ENCODE measurements at places on chromosomes 2 and 18.
A peak's percentile ranks its signal among the peaks of the same experiment; 100 is the strongest.

- DNase-seq: peak; percentile 70
Measured at GRCh38 chr2:241558532-241559322, at the start of gene BOK. TSS of gene BOK (plus strand) at chr2:241558745. CDS start at chr2:241559484, 739 bp downstream.

GRCh38 chr2:162063281-162063680 lies 10.7 kb downstream of the DPP4 start:
- DNase-seq: no peak

DNA sequence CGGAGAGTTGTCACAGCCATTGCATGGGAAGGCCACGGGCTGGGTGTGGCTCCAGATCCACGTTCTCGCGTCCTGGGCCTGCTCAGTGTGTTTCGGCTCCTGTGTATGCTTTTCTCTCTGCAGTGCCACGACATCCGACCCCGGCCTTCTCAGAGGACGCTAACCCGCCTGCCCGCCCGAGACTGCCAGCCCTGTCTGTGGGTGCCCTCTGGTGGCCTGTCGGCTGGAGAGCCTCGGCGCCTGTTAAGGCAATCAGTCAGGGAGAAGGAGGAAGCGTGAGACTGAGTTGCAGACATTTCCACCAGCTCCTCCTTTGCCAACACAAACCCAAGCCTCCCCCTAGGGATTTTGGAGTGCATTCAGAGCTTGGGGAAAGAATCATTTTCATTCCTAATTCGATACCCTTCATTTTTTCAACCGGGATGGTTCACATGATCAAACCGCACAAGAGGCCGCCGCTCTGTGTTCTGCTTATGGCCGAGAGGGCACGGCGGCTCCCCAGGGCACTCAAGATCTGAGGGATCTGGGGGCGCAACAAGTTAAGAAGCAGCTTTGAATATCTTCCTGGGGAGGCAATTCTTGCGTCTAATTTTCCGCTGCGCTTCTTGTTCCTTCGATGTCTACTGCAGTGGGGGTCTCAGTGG lies 37.5 kb upstream of the ZBTB7C start:
- peak; percentile 88 for DNase-seq

GRCh38 chr2:67561457-67561965 lies 164.4 kb downstream of the ETAA1 start:
- DNase-seq: no peak

DNA sequence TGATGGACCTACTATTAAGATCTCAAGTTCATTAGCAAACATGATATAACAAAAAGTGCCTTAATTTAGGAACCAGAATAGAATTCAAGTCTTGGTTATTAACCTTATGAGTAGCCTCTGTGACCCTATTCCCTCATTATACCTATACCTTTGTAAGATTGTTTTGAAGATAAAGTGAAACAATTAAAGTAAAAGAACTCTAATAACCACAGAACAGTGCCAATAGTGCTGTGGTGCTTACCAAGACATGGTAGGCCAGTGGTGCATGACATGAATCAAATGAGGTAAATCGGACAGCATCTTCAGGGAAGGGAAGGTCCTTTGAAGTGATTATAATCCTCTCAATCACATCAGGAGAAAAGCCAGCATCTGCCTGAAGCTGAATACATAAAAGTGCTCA lies 36.4 kb downstream of the METTL4 start:
- no peak for DNase-seq

- no peak for DNase-seq
Measured at GRCh38 chr18:33611525-33612135, 33.6 kb downstream of the ASXL3 start.

GRCh38 chr2:125582516-125582915 lies 1073.4 kb upstream of the GYPC start:
- DNase-seq: no peak

DNA sequence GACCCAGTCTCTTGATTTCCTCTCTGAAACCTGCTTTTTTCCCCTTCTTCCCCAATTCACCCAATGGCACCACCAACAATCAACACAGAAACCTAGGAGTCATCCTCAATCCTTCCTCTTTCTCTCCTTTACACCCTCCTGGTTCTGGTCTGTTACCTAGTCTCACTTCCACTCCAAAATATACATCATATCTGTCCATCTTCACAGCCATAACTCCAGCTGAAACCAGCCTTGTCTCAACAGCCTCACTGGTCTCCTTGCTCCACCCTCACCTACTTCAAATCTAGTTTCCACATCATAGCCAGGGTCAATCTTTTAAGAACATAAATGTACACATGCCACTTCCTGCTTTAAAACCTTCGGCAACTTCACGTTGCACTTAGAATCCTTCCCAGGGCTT lies 11.8 kb upstream of the TWSG1 start:
- no peak for DNase-seq

- no peak for DNase-seq
Measured at GRCh38 chr18:25019086-25019860, 332.7 kb downstream of the ZNF521 start.

GRCh38 chr2:187956906-187957534 lies 334.7 kb upstream of the GULP1 start:
- no peak for DNase-seq

GRCh38 chr2:100060875-100061274 lies 81.5 kb downstream of the AFF3 start:
- no peak for DNase-seq

DNA sequence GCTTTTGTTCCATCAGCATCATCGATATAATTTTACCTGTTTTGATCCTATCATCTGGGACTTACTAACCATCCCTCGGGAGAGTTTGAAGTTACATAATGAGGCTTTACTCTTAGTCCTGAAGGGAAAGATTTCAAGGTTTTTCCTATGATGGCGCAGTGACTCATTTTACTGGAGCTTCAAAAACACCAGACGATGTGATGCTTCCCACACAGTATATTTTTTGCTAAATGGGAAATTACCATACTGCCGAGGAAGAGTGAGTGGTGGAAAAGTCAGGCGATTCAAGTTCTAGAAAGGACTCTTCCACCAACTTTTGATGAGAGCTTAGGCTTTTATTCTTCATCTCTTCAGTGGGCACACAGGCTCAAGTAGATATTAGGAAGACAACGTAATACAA lies 44.6 kb upstream of the GCG start:
- no peak for DNase-seq

GRCh38 chr2:14565666-14566065 lies 66.9 kb upstream of the LRATD1 start:
- DNase-seq: no peak

- no peak for DNase-seq
Measured at GRCh38 chr2:113901943-113902342, 12.1 kb downstream of the ACTR3 start.

DNA sequence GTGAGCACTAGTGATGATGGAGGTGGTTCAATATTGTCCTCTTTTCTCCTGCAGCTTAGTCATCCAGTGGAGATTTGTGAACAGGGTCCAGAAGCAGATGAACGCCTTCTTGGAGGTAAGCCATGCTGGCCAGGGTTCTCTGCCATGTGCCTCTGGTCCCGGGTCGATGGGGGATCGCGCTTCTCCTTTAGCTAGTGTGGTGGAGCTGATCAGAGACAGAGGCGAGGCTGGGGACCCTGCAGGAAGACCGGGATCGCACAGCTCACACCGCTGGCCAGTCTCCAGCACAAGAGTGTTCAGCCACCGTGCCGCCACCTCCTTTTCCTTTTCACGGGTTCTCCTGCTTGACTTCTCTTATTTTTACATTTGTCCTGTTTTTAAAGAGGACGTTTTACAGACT lies 243.4 kb downstream of the ALPK2 start:
- no peak for DNase-seq

DNA sequence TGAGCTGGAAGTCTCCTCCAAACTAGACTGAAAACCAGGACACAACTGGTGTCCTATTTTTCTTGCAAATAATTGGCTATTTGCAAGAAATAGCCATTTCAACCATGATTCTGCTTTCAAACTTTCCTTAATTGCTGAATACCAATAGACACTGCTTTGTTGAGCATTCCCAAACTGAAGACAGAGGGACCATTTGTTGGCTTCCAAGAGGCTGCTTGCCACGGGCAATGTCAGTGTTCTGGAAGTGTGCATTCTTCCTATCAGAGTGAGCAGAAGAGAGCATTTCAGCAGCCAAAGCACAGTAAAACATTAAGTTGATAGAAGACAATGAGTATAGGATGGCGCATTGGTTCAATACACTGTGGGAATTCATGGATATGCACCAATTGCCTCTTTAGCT lies 360.5 kb upstream of the RGPD4 start:
- no peak for DNase-seq

DNA sequence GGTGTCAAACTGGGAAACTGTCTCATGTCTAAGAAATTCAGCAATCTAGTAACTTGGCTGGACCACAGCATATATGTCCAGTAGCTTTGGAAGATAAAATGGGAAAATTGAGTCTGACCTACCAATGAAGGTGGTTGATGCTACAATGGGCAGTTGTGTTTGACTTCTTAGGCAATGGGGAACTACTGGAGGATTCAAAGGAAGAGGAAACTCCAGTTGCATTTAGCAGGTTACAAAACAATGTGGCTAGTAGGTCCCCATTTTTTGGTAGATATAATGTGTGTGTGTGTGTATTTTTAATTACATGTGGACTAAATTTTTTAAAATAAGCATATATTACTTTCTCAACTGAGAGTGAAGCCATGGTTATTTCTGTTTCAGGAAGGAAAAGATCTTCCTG lies 427.7 kb downstream of the NBAS start:
- no peak for DNase-seq

DNA sequence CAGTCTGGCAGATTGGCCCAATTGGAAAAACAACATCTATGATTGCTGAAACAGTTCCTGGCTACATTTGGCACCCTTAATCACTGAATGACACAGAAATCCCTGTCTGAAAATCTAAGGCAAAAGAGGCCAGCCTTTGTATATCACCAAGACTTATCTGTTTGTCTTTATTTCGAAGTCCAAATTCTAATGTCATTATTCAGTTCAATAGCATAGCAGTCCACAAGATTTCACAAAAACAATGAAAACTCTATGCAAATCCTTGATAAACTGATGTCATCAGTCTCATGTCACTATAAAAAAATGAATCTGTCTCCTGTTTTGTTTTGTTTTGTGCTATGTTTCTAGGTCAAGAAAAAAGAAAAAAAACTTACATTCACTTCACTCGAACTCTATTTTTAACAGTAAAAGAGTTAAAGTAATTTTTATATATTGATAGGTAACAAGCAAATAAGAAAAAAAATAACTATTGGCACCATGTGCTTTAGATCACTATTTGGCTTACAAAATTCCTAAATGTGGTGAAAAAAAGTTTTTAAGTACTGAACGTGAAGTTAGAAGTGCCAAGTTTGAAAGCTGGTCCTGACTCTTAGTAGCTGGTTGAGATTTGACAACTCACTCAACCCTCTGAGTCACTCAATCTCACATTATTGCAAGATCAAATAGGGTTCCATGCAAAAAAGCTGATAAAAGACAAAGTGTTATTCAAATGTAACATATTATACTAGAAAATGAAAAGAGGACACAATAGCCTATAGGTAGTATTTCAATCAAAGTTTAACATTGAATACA lies 359.3 kb downstream of the IRS1 start:
- no peak for DNase-seq

GRCh38 chr2:3601561-3602271 lies 6.8 kb downstream of the COLEC11 start:
- DNase-seq: no peak

DNA sequence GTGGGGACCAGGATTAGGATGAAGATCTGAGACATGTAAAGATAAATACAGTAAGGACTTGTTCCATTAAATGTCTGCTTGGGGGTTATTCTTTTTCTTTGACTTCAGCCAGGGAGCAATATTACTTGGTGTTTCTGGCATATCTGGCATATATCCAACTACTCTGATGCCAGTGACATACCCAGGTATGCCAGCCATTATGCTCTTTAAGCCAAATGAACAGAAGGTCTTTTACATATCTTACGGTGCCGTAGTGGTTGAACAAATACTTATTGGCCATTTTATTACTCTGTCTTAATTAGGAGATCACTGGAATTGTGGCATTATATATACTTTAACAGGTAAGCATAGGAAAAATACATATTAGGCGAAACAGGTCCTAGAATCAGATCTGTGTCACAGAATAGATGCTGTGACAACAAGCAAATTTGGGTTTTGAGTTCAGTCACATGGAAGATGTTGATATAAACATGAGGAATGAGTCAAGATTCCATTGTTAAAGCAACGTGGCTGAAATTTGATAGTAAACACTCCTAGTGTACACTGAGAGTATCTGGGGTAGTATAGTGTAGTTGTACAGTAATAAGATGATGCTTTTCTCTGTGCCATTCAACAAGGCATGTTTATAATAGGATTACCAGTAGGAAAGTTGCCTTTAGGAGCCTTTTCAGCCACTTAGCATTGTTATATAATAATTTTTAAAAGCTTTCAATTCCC lies 62.6 kb downstream of the KCTD18 start:
- no peak for DNase-seq

GRCh38 chr2:27544143-27544821 lies 38.6 kb upstream of the ZNF512 start:
- no peak for DNase-seq

- no peak for DNase-seq
Measured at GRCh38 chr2:108554528-108554927, 20.3 kb downstream of the LIMS1 start.

DNA sequence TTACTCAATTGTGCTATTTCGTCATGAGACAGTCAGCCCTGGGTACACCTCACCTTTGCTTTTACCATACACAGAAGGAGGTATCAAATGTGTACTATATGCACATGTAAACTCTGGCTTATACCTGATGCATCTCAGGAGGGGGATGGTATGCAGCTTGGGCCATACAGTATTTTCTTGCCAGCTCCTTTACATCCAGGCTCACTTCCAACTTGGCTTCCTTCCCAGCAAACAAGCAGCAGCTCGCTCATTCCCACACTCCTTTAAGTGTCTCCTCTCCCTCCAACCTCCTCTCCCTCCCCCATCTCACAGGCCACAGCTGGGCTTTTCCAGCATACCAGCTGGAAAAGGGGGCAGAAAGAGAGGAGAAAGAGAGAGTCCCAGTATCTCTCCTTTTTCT lies 9.6 kb downstream of the MARCHF4 start:
- no peak for DNase-seq

GRCh38 chr2:3223080-3223923 lies 154.3 kb downstream of the EIPR1 start:
- DNase-seq: no peak

DNA sequence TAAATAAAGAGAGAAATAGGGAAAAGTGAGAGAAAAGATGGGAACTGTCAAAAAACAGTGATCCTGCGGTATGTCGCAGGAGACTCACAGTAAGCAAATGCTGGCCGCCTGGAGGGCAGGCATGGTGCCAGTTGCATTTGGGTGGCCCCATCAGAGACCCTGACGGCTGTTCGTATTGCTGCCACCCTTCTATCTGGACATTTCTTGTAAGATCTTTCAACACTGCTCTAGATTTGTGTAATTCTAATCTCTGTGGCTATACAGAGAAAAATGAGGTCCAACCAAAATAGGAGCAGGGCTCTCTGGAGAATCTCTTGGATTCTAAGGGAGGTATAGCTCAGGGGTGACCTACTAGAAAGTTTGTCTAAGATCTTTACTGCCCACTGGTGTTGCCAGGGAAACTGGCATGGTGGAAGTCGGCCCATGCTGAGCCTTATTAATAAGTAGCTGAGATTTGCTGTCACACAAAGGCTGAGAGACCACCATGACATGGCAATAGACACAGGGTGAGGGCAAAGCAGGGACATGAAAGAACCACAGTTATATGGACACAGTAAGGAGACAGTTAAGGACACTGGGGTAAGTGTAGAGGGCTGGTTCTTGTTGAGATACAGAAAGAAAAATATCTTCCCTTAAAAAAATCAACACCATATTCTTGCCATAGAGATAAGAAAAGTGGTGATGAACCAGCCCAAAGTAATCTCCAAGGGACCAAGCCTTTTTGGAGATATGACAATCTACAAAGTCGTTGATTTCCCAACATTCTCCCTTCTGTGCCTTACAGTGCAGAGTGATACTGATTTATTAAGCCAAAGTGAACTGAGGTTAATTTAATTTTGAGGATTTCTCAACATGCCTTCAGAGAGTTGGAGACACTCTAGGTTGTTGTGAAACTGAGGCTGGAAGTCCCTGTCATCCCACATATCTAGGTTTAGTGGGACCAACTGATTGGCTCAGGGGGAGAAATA lies 26.4 kb upstream of the FZD7 start:
- no peak for DNase-seq
